ENCODE measurements at places on chromosomes 3 and 15. TPM values are rescaled to one million over a fixed set of nuclear protein-coding genes. Genes with fewer than 3 reads are reported as not detected.

PLCH1 gene
- total RNA-seq: 0.03 TPM

RPUSD2 gene
- 17.5 TPM for total RNA-seq

GHSR gene
- not detected for total RNA-seq

P2RY12 gene
- not detected for total RNA-seq

TRPM1 gene
- total RNA-seq: not detected

TAGLN3 gene
- total RNA-seq: not detected

LRRC31 gene
- total RNA-seq: not detected

GOLGA8S gene
- 0.15 TPM for total RNA-seq

HHLA2 gene
- total RNA-seq: not detected

RASGRF1 gene
- 0.59 TPM for total RNA-seq

ATP2C1 gene
- total RNA-seq: 101 TPM

ISL2 gene
- 0.51 TPM for total RNA-seq

CYP1A2 gene
- total RNA-seq: not detected

EFCC1 gene
- total RNA-seq: 0.15 TPM

FGF12 gene
- 0.51 TPM for total RNA-seq

PTH1R gene
- not detected for total RNA-seq

AHSG gene
- total RNA-seq: 0.85 TPM

OR5AC2 gene
- not detected for total RNA-seq

BCL6 gene
- 21.5 TPM for total RNA-seq

LRRIQ4 gene
- not detected for total RNA-seq

FANCD2OS gene
- not detected for total RNA-seq

MUC20 gene
- not detected for total RNA-seq
